NCI-H1048 (cell line): ENCODE measurements at places on chromosomes 4 and X.

- no peak for DNase-seq
These were observed 201.6 kb downstream of the DCTD start for GRCh38 chr4:182715548-182715947.

GRCh38 chr4:73801692-73802091, 34.8 kb upstream of the CXCL6 start:
- no peak for DNase-seq

DNA sequence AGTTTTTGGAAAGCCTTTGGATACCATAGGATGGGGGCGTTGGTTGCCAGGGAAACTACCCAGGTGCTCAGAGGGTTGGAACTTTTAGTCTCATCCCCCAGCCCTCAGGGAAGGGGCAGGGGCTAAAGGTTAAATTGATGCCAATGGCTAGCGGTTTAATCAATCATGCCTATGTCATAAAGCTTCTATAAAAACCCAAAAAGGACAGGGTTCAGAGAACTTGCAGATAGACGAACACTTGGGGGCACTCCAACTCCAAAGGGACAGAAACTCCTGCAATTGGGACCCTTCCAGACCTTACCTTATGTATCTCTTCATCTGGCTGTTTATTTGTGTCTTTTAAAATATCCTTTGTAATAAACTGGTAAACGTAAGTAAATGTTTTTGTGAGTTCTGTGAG, 30.0 kb upstream of the GPR173 start:
- DNase-seq: no peak

- DNase-seq: no peak
These were observed at the start of gene IGFBP7 for GRCh38 chr4:57109847-57110639. Gene IGFBP7 (minus strand): TSS chr4:57110385. CDS start chr4:57110351, 34 bp downstream.

DNA sequence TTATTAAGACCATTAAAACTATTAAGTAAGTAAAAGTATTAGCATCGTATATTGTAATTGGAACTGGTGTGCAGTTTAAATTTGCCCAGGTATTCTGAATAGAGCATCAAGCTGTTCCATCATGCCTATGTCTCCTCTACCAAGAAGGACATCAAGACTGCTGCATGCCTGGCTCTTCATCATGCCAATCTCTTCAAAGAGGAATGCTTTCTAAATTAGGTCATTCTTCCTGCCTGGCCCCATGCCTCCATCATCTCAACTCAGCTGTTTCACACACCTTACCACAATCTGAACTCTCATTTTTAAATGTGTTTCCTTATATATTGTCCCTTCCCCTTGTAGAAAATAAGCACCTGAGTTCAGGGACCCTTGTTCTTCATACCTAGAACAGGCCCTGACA, 270.5 kb upstream of the PPARGC1A start:
- no peak for DNase-seq

DNA sequence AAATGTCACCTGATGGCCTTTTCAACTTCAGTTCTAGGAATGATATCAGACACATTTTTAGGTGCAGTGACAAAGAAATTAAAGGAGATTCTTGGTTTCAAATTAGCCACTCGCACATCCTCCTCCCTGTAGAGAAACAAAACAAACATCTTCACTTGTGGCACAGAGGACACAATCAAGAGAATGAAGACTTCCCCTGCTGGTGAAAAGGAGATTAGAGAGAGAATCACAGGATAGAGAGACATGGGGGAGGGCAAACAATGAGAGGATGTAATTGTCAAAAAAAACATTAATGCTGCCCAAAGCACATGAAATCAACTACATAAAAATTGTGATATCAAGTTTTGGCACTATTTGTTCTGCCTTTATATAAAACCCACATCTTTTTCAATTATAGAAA, 34.5 kb downstream of the ACE2 start:
- no peak for DNase-seq

DNA sequence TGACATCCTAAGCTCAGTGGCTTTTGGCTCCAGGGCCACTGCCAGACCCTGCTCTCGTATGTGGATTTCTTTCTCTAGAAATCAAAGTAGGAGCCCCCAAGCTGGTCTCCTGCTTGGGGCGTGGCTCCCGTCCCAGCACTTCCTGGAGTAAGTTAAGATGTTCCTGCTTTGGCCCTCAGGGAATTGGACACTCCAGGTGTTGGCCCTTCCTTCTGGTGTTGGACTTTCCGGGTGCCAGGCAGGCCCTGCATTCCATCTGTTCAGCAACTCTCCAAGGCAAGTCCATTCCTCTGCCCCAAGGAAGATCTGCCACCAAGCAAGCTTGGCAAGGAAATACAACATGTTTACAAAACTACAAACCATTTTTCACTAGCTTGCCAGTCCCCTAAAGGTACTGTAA, 22.1 kb upstream of the GPC4 start:
- no peak for DNase-seq

- DNase-seq: no peak
These were observed 365.5 kb downstream of the GBA3 start for GRCh38 chr4:23058165-23058776.

DNA sequence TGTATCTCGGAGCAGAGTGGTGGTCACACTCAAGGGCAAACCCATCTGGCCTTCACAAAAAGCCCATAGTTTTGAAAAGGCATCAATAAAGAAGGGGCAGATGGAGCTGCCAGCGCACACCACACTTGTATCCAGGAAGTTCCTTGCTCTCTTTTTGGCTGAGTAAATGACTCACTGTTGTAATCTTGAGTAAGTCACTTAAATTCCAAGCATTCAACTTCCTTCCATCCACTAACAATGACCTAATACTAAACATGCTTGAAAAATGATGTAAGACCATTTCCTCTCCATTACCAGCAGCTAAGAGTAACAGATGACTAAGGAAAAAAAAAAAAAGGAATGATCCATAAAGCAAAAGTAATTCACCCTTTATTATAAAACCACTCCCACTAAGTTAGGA, 32.4 kb upstream of the MYOZ2 start:
- no peak for DNase-seq
